Bronchial smooth muscle cell (primary cell): ENCODE measurements at places on chromosomes 6 and 20. TPM values are rescaled to one million over a fixed set of nuclear protein-coding genes. Genes with fewer than 3 reads are reported as not detected.

Gene SIGLEC1
- total RNA-seq, result not detected in 2 replicates

Gene GJA10
- total RNA-seq, result not detected in 2 replicates

Gene OR2J3
- not detected in 2 replicates for total RNA-seq

Gene HLA-DRA
- 0.17 and 0.95 TPM in 2 replicates for total RNA-seq

Gene GLO1
- total RNA-seq, result 47.1 and 83.2 TPM in 2 replicates

Gene SGK2
- total RNA-seq, result 0.43 TPM in 1 of 2 replicates, not detected in the other

Gene TPBG
- total RNA-seq, result 26.8 and 39.9 TPM in 2 replicates

Gene OR12D3
- total RNA-seq, result not detected in 2 replicates

Gene HLA-DOA
- total RNA-seq, result under 0.01 TPM in 1 of 2 replicates, not detected in the other

Gene RAET1G
- total RNA-seq, result 6.1 and 10.5 TPM in 2 replicates

Gene KHDC1
- total RNA-seq, result 4.6 and 6.0 TPM in 2 replicates

Gene MOG
- total RNA-seq, result not detected in 2 replicates

Gene RAB32
- total RNA-seq, result 55.0 and 90.6 TPM in 2 replicates

Gene TRIM40
- total RNA-seq, result not detected in 2 replicates

Gene HUS1B
- total RNA-seq, result 0.43 and 0.79 TPM in 2 replicates

Gene CST7
- total RNA-seq, result not detected in 2 replicates

Gene BMP2
- 0.86 and 2.2 TPM in 2 replicates for total RNA-seq

Gene GLP1R
- total RNA-seq, result not detected in 2 replicates

Gene BTN1A1
- under 0.01 TPM in 1 of 2 replicates, not detected in the other for total RNA-seq

Gene RRP36
- total RNA-seq, result 48.5 and 73.9 TPM in 2 replicates

Gene DLK2
- 0.26 and 0.63 TPM in 2 replicates for total RNA-seq

Gene WFDC10B
- total RNA-seq, result 0.26 TPM in 1 of 2 replicates, not detected in the other

Gene MAP3K7
- total RNA-seq, result 19.2 and 25.7 TPM in 2 replicates

Gene TRAPPC3L
- total RNA-seq, result 0.09 and 0.16 TPM in 2 replicates

Gene CST2
- total RNA-seq, result not detected in 2 replicates

Gene DYNLT1
- 157 and 165 TPM in 2 replicates for total RNA-seq

Gene ACAT2
- 31.7 and 66.0 TPM in 2 replicates for total RNA-seq

Gene EEF1E1
- total RNA-seq, result 22.1 and 22.9 TPM in 2 replicates
